ENCODE measurements at places on chromosomes 6 and 20.

- no peak for DNase-seq
These were observed 25.6 kb downstream of the CEP85L start for GRCh38 chr6:118625833-118626232.

DNA sequence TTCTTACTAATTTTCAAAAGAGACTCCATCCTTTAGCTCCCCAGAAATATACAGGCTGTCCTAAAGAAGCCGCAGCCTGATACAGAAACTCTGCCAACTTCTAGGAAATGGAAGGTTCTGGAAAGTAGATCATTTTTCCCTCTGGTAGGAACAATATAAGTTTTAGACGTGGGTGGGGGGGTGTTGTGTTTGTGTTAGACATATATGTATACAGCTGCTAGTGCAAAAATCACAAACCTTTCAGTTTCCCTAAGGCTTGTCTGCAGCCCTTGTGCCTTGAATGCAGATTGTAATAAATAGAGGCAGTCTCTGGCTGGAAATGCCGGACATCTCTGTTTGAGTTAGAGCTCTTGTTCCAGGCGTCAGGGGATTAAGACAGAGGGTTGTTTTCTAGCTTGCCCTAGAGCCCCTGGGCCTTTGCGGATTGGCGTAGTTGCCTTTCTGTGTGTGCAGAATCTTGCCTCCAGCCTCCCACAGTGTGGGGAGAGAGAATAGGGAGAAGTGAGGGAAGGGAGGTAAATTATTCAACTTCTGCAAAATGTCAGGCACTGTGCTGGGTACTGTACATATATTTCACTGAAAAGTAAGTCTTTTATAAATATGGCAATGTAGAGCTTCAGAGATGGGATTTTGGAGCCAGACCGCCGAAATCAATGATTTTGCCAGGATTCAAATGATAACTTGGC is 269.7 kb downstream of the PRL start:
- no peak for DNase-seq

DNA sequence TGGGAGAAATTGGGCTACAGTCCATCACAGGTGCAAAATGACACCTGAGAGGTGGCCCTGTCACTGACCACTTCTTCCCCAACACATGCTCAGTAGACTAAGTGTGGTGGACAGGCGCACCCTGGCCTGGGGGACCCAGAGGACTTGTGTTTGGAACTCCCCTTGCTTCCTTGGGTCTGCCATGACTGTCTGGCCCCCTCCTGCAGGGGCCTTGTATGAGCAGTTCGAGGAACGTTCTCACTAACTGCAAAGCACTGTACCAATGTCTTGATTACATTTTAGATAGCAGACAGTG is 4.0 kb upstream of the PCK1 start:
- DNase-seq: no peak

- DNase-seq: peak; percentile 68
These were observed 159.2 kb downstream of the CD109 start for GRCh38 chr6:73854998-73855718.

DNA sequence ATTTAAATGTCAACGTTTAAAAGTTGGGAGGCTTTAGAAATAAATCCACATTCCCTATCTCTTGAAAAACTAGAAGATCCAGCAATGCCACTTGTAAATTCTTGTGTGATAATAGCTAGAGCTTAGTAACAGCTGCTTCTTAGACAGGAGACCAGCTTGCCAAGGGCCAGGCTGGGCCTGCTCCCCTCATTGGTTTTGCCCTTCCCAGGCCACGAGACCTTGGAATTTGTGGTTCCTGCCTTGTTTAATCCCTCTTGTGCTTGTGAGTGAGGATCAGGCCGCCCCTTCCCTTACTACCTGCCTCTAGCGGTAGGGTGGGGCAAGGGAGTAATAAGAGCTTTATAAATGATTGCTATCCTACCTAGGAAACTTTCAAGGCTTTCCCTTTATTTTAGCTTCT is 363.5 kb downstream of the SYNE1 start:
- DNase-seq: no peak

DNA sequence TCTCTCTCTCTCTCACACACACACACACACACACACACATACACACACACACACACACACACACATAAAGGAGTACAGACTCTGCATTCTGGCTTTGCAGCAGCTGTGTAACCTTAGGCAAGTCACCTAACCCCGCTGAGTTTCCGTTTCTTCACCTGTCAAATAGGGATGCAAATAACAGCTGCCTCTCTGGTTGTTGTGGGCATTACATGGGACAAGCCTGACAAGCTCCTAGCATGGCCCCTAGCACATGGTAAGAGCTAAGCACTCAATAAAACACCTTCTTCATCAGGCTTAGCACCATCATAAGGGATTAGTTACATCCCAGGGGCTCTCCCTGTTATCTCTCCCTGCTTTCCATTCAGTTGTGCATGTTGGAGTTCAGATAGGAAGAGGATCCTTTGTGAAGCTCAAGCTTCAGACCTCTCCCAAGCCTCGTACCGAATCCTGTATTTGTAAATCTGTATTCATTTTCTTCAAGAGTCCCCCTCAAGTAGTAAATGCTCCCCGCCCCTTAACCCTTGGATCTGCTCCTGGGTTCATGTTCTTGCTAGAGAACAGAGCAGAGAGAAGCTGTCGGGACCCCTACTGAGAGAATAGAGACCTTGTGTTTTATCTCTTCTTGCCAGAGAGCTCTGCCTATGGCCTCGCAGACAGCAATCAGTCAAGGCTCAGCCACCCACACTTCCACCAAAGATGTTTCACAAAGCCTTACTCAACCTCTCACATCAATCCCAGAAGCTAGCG is 2.2 kb downstream of the SLC13A3 start:
- no peak for DNase-seq

- DNase-seq: no peak
These were observed 65.9 kb downstream of the BCAS1 start for GRCh38 chr20:54004445-54004844.

GRCh38 chr6:68575765-68576439 is 59.2 kb upstream of the ADGRB3 start:
- DNase-seq: peak; percentile 10

DNA sequence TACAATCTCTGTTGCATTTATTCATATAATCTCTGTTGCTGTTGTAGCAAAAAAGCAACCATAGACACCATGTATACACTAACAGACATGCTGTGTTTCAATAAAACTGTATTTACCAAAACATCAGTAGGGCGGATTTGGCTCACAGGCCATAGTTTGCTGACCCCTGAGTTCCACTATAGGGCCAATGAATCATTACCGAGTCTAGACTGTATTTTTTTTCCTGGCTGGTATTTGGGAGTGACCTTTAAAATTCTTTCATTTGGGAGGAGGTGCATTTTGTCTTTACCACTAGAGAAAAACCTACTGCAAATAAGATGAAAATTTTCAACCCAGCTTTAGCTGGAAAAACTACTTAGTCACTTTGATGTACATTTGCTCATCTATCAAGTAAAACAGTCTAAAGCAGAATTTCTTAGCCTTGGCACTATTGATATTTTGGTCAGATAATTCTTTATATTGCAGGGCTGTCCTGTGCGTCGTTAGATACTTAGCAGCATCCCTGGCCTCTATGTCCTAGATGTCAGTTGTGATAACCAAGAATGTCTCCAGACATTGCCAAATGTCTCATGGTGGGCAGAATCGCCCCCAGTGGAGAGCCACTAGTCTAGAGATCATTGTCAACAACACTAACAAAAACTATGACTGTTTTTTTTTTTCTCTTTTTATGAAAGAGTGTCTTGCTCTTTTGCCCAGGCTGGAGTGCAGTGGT is 39.5 kb downstream of the DCBLD1 start:
- DNase-seq: peak; percentile 36

GRCh38 chr6:33410711-33411631 is at the start of gene PHF1:
TSS of gene PHF1 (plus strand) at chr6:33411014. CDS start at chr6:33412264, 1,250 bp downstream.
- DNase-seq: peak; percentile 86

GRCh38 chr20:272718-273117 is 15.2 kb downstream of the DEFB132 start:
- no peak for DNase-seq

GRCh38 chr20:32560989-32561830 is 23.9 kb downstream of the NOL4L start:
- DNase-seq: no peak

GRCh38 chr6:3970097-3970496 is 108.8 kb downstream of the FAM217A start:
- DNase-seq: no peak

- no peak for DNase-seq
These were observed 117.9 kb upstream of the ZNF217 start for GRCh38 chr20:53711333-53712211.

DNA sequence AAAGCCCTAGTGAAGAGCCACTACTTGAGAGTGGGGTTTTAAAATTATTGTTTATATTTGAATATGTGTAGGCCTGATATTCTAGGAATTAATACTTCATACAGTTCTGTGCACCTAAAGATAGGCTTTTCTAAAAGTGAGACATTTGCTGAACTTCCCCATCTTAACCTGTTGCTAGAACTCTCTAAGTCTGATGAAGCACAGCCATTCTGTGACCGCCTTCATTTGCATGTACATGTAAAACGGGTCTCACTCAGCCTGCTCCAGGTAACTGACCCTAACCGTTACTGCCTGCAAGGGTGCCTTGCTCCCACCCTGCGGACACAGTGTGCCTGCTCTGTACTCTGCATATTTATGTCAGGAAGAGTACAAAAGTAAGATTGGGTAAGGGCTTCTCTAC is 44.3 kb upstream of the IRF4 start:
- no peak for DNase-seq

DNA sequence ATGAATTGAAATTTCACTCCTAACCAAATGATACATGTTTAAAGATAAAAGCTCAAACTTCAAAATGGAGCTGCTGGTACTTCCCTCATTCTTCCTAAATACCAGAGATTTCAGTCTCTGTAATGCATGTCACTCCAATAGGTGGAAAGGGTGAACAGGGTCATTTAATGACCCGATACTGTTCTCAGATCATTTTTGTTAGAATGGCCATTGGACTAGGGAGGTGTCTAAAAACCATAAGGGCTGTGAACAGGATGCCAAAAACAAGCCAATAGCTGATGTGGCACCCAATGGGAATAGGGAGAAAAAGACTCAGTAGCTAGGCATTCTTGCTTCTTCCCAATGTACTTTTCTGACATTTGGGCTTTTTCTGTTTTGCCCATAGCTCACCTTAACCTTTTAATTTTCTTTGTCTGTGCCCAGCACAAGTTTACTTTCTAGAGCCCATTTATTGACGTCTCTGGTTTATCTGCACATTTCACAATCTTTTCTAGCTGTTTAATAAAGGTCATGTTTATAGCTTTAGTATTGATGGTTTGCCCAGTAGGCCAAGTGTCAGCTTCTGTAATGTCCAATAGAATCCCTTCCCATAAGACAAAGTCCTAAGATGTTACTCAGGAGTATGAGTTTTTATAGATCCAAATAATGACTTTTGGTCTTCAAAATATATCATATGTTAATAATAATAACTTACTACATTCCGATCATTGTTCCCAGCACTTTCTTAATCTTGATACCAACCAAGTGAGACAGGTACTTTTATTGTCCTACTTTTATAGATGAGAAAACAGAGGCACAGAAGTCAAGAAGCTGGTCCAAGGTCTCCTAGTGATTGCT is 24.3 kb upstream of the FLRT3 start:
- DNase-seq: no peak

DNA sequence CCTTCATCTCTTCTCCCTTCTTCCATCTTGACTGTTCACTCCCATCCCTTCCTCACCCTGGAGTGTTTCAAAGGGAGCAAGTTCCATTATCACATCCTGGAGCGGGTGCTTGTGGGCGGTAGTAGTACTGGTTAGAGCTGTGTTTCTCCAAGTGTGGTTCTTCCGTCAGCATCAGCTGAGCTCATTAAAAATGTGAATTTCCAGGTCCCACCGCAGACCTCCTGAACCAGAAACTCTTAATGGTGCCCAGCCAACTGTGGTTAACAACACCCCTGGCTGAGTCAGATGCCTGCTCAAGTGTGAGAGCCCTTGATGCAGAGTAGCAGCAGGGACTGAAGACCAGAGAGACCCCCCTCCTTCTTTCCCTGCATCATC is 24.4 kb downstream of the ANGPT4 start:
- DNase-seq: no peak

DNA sequence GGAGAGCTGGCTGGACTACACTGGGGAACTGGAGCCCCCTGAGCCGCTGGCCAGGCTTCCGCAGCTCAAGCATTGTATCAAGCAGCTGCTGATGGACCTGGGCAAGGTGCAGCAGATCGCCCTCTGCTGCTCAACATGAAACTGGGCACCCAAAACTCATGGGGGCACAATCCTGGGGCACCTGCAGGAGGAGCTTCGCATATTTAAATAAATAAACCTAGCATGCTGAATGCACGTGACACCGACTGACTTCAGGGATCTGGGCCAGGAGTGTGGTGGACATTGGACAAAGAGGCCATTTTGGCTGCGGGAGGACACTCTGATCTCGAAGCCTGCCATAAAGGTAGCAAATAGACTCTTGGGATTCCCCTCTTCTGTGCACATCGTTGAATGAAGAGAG is 6.8 kb downstream of the SCAND1 start:
- peak; percentile 3 for DNase-seq

DNA sequence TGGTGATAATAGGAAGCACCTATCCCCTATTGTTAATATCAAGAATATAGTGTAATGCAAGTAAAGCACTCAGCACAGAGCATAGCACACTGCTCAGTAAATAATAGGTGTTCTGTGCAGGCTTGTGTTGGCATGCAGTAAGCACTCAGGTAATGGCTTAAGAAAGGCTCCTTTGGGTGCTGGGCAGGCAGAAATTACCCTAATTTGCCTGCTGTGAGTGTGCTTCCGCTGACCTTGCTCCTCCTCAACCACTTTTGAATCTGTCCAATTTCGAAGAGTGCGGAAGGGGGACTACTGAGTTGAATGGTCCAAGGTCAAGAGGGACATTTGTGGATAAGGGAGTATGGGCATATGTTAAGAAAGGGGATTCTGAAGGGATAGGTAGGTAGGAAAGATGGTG is 15.4 kb downstream of the SRSF3 start:
- DNase-seq: no peak

DNA sequence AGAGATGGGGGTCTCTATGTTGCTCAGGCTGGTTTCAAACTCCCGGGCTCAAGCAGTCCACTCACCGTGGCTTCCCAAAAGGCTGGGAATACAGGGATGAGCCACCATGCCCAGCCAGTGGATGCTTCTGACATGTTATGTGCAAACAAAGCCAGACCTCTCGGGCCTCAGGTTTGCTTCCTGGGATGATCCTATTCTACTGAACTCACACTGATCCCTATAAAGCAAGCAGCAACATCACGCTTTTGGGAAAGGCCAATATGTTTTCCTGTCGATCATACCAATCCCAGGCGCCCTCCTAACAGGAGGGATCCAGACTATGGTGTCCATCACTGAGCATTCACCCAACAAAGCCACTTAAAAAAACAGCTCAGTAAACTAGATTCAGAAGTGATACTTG is 60.2 kb downstream of the CSE1L start:
- no peak for DNase-seq

DNA sequence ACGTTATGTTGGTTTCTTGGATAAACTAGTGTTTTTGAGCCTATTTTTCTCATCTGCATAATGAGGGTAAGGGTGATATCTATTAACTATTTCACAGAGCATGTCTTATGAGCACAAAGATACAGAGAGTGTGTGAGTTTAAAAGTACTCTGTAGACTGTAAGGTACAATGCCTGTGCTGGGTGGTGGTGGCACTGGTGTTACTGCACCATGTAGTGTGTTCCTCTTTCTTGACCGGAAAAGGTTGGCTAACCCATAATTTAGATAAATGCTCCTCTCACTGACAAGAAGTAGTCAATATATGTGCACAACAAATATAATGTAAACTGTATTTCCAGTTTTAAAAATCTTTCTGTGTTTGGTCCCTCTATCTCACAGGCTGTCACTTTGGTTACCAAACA is 116.2 kb upstream of the MMS22L start:
- DNase-seq: no peak

- no peak for DNase-seq
These were observed 251.7 kb upstream of the QKI start for GRCh38 chr6:163162874-163163213.

All from fibroblast of skin of abdomen (primary cell).